ENCODE measurements at places on chromosomes 1 and 21. TPM values are rescaled to one million over a fixed set of nuclear protein-coding genes. Genes with fewer than 3 reads are reported as not detected.

DNA sequence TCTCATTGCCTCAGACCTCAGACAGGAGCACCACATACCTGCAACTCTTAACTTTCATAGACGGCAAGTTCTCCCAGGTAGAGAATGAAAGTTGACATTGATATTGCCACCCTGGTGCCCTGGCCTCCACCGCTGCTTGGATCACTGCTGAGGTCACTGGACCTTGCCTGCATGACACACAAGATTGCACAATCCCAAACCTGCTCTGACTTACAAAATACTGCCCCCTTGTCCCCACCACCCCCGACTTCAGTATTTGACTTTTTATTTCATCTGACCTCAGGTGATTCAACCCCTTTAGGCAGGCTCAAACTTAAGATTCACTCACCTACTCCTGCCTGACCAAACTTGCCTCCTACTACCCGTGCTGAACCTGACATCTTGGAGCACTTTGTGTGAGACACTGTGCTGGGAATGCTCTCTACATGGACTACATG, 43.1 kb upstream of the S1PR1 start:
- H3K27me3 ChIP-seq: no peaks in the 10 kb centered on the region
- H3K27ac ChIP-seq: no peak overlapping the region
- peaks cover 16% of the 10 kb centered on the region for H3K4me1 ChIP-seq
- DNase-seq: no peak

Gene CHIA
- not detected for total RNA-seq

DNA sequence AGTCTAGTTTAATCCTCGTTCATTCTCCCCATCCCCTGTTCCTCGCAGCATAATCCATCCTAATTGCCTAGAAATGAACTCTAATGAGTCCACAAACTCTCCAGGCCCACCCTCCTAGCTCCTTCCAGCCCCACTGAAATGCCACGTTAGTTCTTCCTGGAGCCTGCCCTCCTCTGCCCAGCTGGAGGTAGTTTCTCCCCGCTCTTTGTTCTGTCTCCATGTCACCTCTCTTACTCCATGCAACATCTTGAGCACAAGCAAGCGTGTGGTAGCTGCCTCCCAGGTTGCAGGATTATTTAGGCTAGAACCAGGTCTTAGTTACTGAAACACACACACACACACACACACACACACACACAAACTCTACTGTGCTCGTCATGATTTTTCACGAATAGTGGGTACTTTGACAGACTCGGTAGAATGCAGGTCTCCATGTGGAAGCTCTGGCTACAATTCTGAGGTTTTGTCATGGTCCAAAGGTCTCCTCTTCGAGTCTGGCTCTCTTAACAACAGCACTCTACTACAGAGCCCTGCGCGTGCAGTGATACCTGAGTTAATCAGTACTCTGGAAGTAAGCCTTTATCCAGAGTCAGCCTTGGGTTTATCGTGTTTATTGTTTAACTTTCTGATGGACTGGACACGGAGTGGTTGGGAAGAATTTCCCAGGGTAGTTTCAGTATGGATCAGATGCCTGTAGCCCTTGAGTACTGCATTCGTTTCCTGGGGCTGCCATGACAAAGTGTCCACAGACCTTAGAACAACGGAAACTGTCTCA, 27.5 kb downstream of the HUNK start:
- no peaks in the 10 kb centered on the region for H3K36me3 ChIP-seq
- H3K4me1 ChIP-seq: no peaks in the 10 kb centered on the region
- no peaks in the 10 kb centered on the region for H3K27me3 ChIP-seq
- DNase-seq: no peak

- H3K4me1 ChIP-seq: no peaks in the 10 kb centered on the region
- no peak overlapping the region for H3K27ac ChIP-seq
- DNase-seq: no peak
- peaks cover 2% of the 10 kb centered on the region for H3K27me3 ChIP-seq
- no peak overlapping the region for H3K4me3 ChIP-seq
These were observed 13.7 kb downstream of the KIAA1614 start for GRCh38 chr1:180926164-180926981.

- H3K27ac ChIP-seq: no peak overlapping the region
- no peak for DNase-seq
- H3K36me3 ChIP-seq: peaks cover 11% of the 10 kb centered on the region
- peaks cover 1% of the 10 kb centered on the region for H3K4me1 ChIP-seq
- H3K27me3 ChIP-seq: no peaks in the 10 kb centered on the region
These were observed 238.5 kb downstream of the LTN1 start for GRCh38 chr21:28754127-28754611.

Gene KLF17
- total RNA-seq: not detected

DNA sequence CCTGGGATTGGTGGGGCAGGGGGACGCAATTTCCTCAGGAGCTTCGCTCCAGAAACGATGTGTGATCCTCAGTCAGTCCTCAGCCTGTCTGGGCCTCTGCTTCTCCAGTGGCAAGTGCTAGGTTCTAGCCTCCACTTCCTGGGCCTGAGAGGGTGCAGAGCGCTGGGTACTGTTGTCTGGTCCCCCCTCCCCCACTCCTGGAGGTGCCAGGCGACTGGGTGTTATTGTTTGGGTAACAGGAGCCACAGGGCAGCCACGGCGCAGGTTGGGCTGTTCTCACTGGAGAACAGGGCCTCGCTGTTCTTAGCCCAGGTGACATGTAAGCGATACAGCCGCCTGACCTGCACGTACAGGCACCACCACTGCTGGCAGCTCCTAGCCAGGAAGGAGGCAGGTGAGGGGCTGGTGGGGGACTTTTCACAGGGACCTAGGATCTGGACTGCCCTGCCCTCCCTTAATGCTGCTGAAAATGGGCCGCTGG, 2.1 kb downstream of the RPS6KA1 start:
- DNase-seq: no peak
- peaks cover 4% of the 10 kb centered on the region for H3K36me3 ChIP-seq
- no peak overlapping the region for H3K27ac ChIP-seq
- peaks cover 34% of the 10 kb centered on the region for H3K4me1 ChIP-seq

DNA sequence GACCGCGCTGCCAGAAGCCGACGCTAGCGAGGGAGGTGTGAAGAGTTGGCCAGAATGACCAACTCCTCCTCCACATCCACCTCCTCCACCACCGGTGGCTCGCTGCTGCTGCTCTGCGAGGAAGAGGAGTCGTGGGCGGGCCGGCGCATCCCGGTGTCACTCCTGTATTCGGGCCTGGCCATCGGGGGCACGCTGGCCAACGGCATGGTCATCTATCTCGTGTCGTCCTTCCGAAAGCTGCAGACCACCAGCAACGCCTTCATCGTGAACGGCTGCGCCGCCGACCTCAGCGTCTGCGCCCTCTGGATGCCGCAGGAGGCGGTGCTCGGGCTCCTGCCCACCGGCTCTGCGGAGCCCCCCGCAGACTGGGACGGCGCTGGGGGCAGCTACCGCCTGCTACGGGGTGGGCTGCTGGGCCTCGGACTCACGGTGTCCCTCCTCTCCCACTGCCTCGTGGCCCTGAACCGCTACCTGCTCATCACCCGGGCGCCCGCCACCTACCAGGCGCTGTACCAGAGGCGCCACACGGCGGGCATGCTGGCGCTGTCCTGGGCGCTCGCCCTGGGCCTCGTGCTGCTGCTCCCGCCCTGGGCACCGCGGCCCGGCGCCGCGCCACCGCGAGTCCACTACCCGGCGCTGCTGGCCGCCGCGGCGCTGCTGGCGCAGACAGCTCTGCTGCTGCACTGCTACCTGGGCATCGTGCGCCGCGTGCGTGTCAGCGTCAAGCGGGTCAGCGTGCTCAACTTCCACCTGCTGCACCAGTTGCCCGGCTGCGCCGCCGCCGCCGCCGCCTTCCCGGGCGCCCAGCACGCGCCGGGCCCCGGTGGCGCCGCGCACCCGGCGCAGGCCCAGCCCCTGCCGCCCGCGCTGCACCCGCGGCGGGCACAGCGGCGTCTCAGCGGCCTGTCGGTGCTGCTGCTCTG, 1.2 kb downstream of the GPR88 start:
- H3K4me3 ChIP-seq: peak overlapping the region; percentile 67
- H3K4me1 ChIP-seq: peaks cover 3% of the 10 kb centered on the region
- peaks cover 76% of the 10 kb centered on the region for H3K27me3 ChIP-seq
- no peak overlapping the region for H3K27ac ChIP-seq
- DNase-seq: peak; percentile 75
- no peaks in the 10 kb centered on the region for H3K36me3 ChIP-seq

- H3K36me3 ChIP-seq: no peaks in the 10 kb centered on the region
- no peak overlapping the region for H3K27ac ChIP-seq
- DNase-seq: peak; percentile 91
- H3K27me3 ChIP-seq: peaks cover 38% of the 10 kb centered on the region
- peaks cover 23% of the 10 kb centered on the region for H3K4me1 ChIP-seq
- no peak overlapping the region for H3K4me3 ChIP-seq
These were observed 69.6 kb upstream of the LRRC8B start for GRCh38 chr1:89454845-89455521.

- no peaks in the 10 kb centered on the region for H3K36me3 ChIP-seq
- H3K27me3 ChIP-seq: peaks cover 9% of the 10 kb centered on the region
- H3K4me3 ChIP-seq: no peak overlapping the region
- no peak overlapping the region for H3K27ac ChIP-seq
These were observed 88.2 kb downstream of the ZSCAN20 start for GRCh38 chr1:33560680-33561079.

DNA sequence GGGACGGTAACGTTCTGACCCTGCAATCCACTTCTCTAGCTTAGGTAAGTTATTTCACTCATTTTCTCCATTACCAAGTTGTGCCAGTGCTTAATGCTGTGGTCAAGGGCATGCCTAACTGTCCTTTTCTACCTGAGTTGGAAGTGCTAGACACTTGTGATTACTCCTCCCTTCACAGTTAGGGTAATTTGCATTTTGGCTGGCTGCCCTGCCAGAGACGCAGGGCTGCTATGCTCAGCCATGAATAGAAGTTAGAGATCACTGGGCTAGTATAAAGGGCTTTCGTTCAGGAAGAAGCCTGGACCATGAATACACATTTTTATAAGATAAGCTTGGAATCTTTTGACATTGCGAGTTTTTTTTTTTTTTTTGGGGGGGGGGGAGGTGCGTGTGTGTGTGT, 633.2 kb upstream of the NEGR1 start:
- no peaks in the 10 kb centered on the region for H3K27me3 ChIP-seq
- no peak for DNase-seq
- H3K4me1 ChIP-seq: no peaks in the 10 kb centered on the region
- H3K4me3 ChIP-seq: no peak overlapping the region

DNA sequence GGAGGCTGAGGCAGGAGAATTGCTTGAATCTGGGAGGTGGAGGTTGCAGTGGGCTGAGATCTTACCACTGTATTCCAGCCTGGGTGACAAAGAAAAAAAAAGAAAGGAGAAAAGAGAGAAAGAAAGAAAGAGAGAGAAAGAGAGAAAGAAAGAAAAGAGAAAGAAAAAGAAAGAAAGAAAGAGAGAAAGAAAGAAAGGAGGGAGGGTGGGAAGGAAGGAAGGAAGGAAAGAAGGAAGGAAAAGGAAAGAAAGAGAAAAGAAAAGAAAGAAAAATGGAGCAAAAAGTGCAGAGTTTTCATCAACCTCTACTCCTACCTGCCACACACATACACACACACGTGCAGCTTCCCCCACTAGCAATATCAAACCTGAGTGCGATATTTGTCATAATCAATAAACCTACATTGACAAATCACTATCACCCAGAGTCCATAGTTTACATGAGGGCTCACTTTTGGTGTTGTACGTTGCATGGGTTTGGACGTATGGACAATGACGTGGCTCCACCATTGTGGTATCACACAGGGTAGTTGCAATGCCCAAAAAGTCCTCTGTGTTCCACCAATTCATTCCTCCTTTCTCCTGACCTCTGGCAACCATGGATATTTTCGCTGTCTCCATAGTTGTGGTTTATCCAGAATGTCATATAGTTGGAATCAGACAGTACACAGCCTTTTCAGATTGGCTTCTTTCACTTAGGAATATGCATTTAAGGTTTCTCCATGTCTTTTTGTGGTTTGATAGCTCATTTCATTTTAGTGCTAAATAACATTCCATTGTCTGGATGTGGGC, 36.5 kb downstream of the EVA1C start:
- H3K36me3 ChIP-seq: no peaks in the 10 kb centered on the region
- no peak overlapping the region for H3K4me3 ChIP-seq
- H3K4me1 ChIP-seq: no peaks in the 10 kb centered on the region
- H3K27ac ChIP-seq: no peak overlapping the region
- no peaks in the 10 kb centered on the region for H3K27me3 ChIP-seq
- DNase-seq: no peak

Measured in activated CD4-positive, alpha-beta T cell treated with anti-CD3 and anti-CD28 coated beads, Interleukin-2, amount 10 ng/mL, durations not matched to agents 24 days and 14 days (primary cell).